CD4-positive, alpha-beta T cell treated with Interleukin-17A for 1 hour (primary cell): ENCODE measurements at places on chromosomes 6 and 20.

DNA sequence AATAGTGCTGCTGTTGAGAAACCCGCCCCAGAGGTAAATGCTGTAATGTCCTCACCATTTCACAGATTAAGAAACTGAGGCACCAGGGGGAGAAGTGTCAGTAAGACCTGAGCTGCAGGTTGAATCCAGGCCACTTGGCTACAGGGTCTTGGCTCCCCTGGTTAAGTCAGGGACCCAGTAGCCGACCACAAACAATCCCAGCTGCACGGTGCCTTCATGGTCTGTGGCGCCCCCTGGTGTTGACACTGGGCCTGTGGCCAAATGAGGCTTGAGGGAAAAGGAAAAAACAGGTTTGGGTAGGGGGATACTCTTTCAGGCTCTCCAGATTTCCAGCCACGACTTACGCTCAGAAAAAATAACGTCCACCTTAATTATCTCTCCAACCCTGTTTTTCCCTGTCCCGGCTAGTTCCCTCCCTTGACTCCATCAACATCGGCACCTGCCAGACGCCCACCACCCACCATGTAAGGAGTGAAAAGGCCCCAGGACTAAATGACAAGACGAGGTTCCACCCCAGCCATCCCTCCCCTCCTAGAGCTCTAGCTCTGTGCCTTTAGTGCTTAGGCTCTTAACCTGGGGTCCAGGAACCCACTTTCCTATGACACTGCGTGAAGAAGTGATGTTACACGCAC, 47.7 kb upstream of the POLR1H start:
- peak; percentile 36 for DNase-seq

- no peak for DNase-seq
Observed at GRCh38 chr6:73746787-73747186, 50.8 kb downstream of the CD109 start.

GRCh38 chr6:142294679-142295078, 7.1 kb upstream of the ADGRG6 start:
- DNase-seq: no peak

DNA sequence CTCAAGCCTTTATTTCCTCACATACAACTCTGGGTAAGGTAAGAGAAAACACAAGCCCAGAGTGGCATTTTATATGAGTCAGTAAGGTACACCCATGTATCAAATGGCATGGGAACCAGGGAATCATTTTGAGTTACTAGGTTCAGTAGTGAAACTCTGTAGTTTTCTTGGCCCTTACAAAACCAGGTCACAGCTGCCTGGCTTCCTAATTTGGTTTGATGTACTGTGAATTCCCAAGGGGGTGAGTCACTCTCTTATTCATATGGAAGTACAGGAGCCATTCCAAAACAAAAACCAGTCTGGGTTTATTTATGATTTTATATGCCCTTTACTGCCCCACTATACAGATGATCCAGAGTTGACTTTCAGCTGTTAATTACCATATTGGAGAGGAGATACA, 70.7 kb downstream of the PDE7B start:
- no peak for DNase-seq

DNA sequence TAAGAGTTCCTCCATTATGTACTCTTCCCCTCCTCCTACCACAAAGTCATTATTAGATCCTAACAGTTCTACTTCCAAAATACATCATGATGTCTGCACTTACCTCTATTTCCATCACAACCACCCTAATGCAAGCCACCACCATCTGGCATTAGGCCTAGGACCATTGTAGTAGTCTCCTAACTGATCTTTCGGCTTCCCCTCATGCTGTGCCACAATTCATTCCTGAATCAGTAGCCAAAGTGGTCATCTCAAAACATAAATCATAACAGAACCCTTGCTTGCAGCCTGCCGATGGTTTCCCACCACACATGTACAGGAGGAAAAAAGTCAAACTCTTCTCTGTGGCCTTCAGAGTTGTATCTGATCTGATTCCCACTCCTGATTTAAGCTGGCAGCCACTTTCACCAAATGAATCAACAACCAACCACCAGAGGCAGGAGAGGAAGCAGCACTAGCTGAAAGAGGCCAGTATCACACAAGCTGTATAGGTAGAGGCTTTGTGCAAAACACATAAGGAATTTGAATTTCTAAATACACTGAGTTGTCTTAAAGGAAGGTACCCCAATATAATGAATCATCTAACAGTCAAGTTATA, 26.1 kb downstream of the FAM184A start:
- peak; percentile 13 for DNase-seq

GRCh38 chr20:18978311-18978710, 164.7 kb downstream of the SCP2D1 start:
- no peak for DNase-seq

DNA sequence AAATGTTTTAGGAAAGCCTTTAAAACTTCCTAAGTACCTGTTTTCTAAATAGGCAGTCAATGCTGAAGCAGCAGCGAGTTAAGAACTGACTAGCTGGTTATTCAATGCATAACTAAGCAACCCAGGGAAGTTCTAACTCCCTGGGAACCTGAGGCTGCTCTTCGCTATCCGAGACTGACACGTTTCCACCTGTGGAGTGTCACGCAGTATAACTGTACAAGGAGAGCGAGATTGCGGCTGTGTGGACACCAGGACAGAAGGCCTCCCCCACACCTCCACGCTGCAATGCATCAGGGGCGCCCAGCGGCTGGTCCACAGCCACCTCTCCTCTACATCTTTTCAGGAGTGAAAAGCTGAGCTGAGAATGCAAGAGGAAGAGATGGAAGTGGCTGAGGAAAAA, 8.0 kb downstream of the PXDC1 start:
- DNase-seq: no peak

GRCh38 chr6:106247733-106248132, 77.8 kb downstream of the ATG5 start:
- peak; percentile 9 for DNase-seq

GRCh38 chr6:50120300-50120699, 70.6 kb upstream of the DEFB112 start:
- DNase-seq: no peak

DNA sequence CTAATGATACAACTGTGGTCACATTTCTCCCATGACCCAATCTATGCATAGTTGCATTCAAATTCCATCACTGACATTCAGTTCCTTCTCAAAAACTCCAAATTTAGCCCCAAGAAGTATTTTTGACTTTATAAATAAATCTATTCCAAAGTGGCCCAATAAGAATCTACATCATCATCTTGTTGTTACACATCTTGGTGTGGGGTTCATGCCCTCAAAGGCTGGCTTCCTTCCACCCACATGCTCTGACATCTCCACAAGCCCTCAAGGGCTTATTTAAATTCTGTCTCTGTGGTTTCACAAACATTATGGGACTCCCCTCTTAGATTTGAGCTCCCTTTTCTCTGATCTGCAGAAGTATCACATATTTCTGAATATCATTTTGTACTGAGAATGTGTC, 585.3 kb upstream of the BTBD3 start:
- DNase-seq: no peak

DNA sequence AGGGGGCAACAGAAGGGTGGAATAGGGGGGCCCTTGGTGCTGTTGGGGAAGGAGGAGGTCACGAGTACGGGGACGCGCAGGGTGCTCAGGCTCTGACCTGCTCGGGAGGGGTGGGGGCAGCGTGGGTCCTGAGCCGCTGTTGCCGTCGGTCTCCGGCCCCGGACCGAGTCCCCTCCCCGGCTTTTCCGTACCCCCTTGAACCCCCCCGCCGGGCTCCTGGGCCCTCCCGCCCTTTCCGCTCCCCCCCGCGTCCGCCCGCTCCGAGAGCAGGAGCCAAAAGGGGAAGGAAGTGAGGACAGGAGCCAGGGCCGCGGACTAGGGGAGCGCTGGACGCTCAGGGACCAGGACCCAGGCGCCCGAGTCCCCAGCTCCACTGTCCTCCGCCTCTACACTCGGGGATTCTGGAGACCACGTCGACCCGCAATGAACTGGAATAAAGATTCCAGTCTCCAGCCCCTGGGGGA, at the start of gene RGL2:
Gene RGL2, minus strand, starts transcription at position 170 of the 464 bp plus-strand sequence. CDS start 332 bp downstream, outside the sequence.
- DNase-seq: peak; percentile 76

DNA sequence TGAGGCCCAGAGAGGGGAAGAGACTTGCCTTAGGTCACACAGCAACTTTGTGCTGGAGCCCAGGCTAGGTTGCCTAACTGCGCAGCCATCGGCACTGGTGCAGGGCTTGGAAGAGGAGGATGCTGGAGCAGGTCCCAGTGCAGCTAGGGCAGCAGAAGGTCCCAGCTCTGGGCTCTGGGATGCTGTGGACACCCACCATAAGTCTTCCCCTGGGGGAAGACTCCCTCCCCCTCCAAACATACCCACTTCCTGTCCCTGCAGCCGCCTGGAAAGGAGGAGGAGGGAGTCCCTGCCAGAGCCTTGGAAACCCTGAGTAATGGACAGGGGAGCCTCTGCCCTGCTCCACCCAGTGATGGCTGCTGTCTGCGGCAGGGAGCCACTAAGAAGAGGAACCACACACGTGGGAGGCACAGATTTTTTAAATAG, 93.6 kb downstream of the NCR2 start:
- DNase-seq: no peak

DNA sequence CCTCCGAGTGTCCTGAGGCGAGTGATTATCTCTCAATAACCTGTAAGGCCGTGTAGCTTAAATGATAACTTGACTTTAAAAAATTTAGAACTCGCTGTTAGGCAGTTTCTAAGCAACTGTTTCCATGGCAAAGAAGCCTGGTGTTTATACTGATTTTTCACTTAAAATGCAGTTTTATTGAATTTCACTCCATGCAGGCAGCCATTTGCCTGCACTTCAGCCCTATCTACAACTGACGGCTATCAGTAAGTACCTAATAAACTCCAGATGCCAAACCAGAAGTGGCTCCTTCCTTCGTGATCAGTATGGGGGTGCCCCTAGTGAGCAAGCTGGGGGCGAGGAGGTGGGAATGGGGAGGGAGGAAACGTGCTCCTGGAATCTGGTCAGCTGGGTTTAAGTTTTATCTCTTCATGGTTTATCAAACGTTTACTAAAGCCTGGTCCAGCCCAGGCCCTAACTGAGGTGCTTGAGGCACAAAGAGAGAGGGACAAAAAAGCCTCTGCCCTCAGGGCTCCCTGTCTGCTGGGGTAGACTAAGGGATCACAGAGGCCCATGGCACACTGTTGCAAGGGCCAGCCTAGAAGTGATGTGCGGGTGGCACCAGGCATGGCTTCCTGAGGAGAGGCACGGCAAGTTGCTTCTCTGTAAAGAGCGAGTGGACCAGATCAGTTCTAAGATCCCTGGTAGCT, 45.5 kb downstream of the TTI1 start:
- DNase-seq: no peak

- DNase-seq: peak; percentile 22
Observed at GRCh38 chr20:53707371-53708055, 113.9 kb upstream of the ZNF217 start.

- no peak for DNase-seq
Observed at GRCh38 chr6:13614126-13614925, 809 bp upstream of the NOL7 start.

DNA sequence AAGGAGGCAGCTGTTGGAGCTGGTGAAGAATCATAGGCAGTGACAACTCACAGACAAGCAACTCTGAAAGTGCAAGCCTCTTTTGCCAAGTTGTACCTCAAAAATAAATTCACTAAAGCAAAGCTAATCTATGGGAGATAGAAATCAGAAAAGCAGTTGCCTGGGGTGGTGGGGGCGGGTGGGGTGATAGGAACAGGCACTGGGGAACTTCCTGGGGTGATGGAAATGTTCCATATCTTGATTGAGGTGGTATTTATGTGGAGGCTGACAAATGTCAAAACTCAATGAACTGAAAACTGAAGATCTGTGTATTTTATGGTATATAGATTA, 52.4 kb downstream of the ATP9A start:
- DNase-seq: no peak

GRCh38 chr20:24790746-24791283, 158.3 kb upstream of the CST7 start:
- DNase-seq: no peak

GRCh38 chr6:27811451-27811772, 100.8 kb downstream of the OR2B2 start:
- DNase-seq: no peak

DNA sequence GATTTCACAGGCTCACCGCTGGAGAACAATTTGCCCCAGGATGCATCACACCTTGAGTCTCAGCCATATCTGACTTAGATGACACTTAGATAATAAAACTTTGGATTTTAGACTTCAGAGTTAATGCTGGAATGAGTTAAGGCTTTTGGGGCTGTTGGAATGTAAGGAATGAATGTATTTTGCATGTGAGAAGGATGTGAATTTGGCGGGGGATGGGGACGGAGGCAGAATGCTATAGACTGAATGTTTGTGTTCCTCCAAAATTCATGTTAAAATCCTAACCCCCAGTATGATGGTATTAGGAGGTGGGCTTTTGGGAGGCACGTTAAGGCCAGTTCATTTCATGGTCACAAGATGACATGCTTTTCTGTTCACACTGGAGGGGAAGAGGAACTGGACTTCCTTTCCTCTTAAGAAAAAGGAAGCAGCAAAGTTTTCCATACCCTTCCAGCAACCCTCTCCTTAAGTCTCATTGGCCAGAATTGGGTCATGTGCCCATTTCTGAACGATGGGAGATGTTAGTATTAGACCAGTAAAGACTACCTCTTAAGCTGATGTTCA, 5.8 kb upstream of the SRXN1 start:
- DNase-seq: no peak

GRCh38 chr6:7004581-7005297, 103.0 kb upstream of the RREB1 start:
- no peak for DNase-seq

DNA sequence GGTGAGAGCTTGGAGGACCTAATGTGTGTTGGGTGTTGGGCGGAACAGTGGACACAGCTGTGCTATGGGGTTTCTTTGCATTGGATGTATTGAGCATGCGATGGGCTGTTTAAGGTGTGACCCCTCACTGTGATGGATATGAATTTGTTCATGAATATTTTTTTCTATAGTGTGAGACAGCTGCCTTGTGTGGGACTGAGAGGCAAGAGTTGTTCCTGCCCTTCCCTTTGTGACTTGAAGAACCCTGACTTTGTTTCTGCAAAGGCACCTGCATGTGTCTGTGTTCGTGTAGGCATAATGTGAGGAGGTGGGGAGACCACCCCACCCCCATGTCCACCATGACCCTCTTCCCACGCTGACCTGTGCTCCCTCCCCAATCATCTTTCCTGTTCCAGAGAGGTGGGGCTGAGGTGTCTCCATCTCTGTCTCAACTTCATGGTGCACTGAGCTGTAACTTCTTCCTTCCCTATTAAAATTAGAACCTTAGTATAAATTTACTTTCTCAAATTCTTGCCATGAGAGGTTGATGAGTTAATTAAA, 3.0 kb downstream of the HLA-A start:
- DNase-seq: peak; percentile 50

GRCh38 chr6:160519133-160519532, 144.9 kb downstream of the LPA start:
- DNase-seq: no peak

GRCh38 chr6:117268924-117269323, 3.6 kb downstream of the VGLL2 start:
- no peak for DNase-seq
